ENCODE measurements at places on chromosomes 16 and 17. TPM values are rescaled to one million over a fixed set of nuclear protein-coding genes. Genes with fewer than 3 reads are reported as not detected.
A peak's percentile ranks its signal among the peaks of the same experiment; 100 is the strongest.

KRT40 gene
- polyA plus RNA-seq = 0.10 TPM

GRCh38 chr17:49574323-49574781, 1.3 kb upstream of the NXPH3 start:
- H3K36me3 ChIP-seq = no peaks in the 10 kb centered on the region
- H3K4me3 ChIP-seq = no peak overlapping the region
- H3K4me1 ChIP-seq = peaks cover 69% of the 10 kb centered on the region
- DNase-seq = peak; percentile 60

SLC12A4 gene
- 5.7 TPM for polyA plus RNA-seq

NKIRAS2 gene
- 16.8 TPM for polyA plus RNA-seq

- DNase-seq = no peak
- no peak overlapping the region for H3K4me3 ChIP-seq
- H3K27ac ChIP-seq = no peak overlapping the region
- no peaks in the 10 kb centered on the region for H3K27me3 ChIP-seq
- no peaks in the 10 kb centered on the region for H3K36me3 ChIP-seq
These were observed 7.3 kb downstream of the BRIP1 start for GRCh38 chr17:61856035-61856434.

GRCh38 chr17:72474719-72475477, 354.1 kb downstream of the SOX9 start:
- no peaks in the 10 kb centered on the region for H3K36me3 ChIP-seq
- peak overlapping the region; percentile 77 for H3K27ac ChIP-seq
- peak; percentile 52 for DNase-seq
- H3K4me3 ChIP-seq = no peak overlapping the region

DNA sequence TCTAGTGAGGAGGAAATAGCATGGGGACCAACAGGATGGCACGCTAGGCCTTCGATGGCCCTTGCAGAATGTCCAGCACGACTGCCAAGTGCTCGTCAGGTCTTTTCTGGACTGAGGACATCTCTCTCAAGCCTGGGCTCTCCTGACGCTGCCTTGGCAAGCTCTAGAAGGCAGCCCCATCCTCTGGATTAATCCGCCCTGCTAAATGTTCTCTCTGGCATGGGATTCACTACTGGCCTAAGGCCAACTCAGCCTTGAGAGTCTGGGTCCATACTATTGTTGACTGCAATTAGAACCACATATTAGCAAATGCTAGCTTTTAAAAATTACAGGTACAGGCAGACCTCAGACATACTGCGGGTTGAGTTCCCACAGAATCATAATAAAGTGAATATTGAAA, 2.5 kb upstream of the CEP295NL start:
- DNase-seq = no peak
- peaks cover 40% of the 10 kb centered on the region for H3K36me3 ChIP-seq
- peaks cover 59% of the 10 kb centered on the region for H3K4me1 ChIP-seq
- no peaks in the 10 kb centered on the region for H3K27me3 ChIP-seq
- H3K27ac ChIP-seq = no peak overlapping the region

KRT13 gene
- 41.1 TPM for polyA plus RNA-seq

DNA sequence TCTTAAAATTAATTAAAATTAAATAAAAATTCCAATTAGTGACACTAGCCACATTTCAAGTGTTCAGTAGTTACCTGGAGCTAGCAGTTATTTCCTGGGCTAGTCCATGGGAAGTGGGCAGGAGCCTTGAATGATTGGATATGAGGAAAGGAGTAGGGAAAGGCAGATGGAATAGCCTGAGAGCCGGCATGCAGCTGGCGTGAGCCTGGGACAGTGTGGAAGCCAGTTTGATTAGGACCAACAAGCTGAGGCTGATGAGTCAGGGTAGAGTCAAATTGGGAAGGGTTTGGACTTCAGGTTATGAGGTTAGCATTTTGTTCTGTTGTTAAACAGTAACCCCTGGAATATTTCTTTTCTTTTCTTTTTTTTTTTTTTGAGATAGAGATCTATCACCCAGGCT, 15.3 kb upstream of the GNA13 start:
- H3K27me3 ChIP-seq = no peaks in the 10 kb centered on the region
- H3K36me3 ChIP-seq = no peaks in the 10 kb centered on the region
- no peak for DNase-seq
- peaks cover 23% of the 10 kb centered on the region for H3K4me1 ChIP-seq

Data from stomach (tissue), 19 donors.